ENCODE measurements at places on chromosomes 7 and 10.

GRCh38 chr7:78953726-78954363, 499.6 kb downstream of the MAGI2 start:
- DNase-seq: peak; percentile 3

DNA sequence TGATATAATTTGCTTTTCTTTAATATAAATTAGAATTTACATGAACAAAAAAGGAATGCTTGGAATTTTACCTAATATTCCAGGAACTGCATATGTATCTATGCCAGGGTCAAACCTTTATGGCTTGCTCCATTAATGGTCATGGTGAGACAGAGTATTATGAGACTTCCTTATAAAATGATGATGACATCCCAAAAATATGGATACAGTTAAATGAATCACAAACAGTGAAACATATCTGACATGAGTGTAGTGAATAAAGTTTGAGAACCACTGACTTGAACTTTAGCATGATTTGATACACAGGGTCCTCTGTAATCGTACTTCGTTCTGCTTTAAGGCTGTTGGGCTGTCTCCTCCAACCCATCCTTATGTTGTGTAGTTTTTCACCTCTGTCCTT, 51.8 kb downstream of the MARCHF5 start:
- peak; percentile 66 for DNase-seq

- no peak for DNase-seq
Measured at GRCh38 chr10:131531265-131532190, 220.0 kb upstream of the TCERG1L start.

DNA sequence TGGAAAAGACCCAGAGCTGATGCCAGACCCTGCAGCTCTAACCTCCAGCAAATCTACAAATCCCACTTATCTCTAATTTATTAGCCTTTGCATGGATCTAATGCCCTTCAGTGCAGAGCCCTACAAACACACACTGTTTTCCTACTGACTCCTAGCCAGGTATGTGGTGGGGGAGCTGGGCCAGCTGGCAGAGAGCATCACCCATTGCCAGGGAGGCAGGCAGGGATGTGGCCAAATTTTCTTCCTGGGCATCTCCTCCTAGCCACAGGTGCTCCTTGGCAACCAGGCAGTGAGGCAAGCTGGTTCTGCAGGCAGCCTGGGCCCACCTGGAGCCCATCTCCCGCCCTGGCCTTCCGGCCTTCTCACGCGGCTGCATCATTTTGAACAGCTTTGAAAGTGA, 55.9 kb upstream of the EMX2 start:
- DNase-seq: no peak

DNA sequence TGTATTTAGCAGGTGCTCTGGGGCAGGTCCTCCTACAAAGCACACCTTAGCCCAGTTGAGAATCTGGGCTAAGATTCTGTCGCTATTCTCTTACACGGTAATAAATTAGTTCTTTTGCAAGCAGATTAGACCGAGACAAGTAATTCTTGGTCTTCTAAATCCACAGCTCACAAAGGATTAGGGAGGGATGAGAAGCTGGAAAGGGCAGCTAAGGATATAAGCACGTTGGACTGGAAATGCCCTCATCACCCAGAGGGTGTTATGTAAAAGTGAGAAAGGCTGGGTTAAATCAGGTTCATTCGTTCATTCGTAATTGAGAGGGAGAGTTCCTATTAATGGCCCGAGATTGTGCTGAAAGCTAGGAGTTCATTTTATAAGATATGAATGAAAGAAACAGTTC, 41.8 kb downstream of the PFKFB3 start:
- no peak for DNase-seq

GRCh38 chr7:128247640-128248194, 6.6 kb downstream of the LEP start:
- DNase-seq: peak; percentile 58

- peak; percentile 35 for DNase-seq
Measured at GRCh38 chr10:114174695-114175188, 739 bp upstream of the CCDC186 start.

DNA sequence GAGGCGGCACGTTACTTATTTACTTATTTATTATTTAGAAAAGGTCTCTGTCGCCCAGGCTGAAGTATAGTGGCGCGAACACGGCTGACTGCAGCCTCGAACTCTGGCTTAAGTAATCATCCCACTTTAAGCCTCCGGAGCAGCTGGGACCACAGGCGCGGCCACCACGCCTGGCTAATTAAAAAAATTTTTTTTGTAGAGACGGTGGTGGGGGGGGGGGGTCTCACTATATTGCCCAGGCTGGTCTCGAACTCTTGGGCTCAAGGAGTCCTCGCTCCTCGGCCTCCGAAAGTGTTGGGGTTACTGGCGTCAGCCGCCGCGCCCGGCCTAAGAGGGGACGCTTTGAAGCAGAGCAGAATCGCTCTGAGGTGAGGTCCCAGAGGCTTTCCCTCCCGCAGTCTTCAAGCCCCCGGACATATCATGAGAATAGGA, 675 bp upstream of the FRAT2 start:
- DNase-seq: no peak

DNA sequence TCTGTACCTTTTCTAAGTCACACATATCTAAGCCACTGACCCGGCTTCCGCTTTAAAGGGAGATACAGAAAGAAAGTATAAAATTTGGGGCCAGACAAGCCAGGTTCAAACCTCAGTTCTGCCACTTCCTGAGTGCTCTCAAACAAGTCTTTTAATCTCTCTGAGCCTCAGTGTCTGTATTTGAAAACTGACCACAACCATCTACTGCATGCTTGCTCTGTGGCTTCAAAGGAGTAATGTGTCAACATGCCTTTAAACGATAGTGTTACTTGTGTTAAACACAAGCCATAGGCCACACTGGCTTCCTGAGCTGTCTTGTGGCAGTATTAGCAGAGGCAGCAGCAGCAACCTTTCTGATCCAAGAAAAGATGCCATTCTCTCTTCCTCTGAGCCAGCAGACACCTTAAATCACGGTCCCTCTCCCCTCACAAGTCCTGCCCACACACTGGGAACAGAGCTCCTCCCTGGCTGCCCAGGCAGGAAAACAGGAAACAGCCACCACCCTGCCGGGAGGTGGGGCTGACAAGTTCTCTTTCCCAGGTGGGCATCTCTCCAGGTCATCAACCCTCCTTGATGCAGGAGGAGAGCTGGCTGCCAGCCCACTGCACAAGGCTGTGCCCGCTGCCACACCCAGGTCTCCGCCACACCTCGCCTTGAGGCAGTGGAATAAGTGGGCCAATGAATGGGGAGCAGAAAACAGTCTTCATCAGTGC, 10.7 kb downstream of the HIP1 start:
- peak; percentile 36 for DNase-seq

DNA sequence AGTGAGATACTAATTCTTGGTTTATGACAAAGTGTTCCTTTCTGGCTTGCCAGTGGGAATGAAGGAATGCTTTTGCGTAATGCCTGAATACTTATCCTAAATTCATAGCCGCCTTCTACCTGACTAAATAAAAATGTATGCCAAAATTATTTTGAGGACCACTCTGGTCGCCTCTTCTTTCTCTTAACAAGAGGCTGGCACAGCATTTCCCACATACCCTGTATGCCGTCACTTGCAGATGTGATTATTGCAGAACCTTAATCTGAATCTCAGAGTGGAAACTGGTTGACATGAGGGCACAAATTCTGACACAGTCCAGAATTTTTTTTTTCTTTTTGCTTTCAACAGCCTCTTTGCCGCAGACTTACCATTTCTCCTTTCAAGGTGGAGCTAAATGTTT, 124.6 kb upstream of the GLCCI1 start:
- DNase-seq: no peak

GRCh38 chr10:24756283-24756682, 32.6 kb upstream of the ARHGAP21 start:
- no peak for DNase-seq

DNA sequence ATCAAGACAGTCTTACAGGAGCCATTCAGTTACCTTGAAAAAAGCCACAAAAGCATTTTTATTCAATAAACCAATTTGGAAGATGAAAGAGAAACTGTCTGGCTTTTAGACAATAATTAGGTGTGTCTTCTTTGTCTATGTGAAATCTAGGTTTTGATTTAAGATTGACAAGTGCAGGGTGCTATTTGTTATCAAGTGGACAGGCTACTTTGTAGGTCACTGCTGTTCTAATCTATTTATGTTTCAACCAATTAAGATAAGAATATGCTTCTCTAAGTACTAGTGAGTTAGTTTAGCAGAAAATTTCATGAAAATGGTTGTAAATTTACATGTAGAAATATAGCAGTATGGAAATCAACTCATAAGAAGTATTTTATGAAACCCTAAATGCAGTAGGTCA, 177.5 kb downstream of the CACNA2D1 start:
- DNase-seq: no peak

DNA sequence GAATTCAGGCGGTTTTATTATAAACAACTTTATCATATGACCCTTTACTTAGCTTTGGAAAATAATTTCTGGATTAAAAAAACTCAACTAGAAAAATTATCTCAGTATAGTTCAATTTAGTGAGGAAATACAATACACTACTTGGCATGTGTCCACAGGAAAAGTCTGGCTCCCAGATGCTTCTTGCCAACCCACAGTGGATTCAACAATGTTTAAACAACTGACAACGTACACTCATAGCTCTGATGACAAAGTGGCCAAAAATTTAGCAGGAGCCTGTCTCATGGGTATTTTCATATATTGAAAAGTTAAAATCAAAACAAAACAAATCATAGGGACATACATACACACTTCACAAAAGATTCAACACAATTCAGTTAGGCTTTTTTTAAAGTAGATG, 158.8 kb downstream of the SKAP2 start:
- peak; percentile 97 for DNase-seq

GRCh38 chr7:155138204-155138603, 68.1 kb downstream of the HTR5A start:
- DNase-seq: no peak

DNA sequence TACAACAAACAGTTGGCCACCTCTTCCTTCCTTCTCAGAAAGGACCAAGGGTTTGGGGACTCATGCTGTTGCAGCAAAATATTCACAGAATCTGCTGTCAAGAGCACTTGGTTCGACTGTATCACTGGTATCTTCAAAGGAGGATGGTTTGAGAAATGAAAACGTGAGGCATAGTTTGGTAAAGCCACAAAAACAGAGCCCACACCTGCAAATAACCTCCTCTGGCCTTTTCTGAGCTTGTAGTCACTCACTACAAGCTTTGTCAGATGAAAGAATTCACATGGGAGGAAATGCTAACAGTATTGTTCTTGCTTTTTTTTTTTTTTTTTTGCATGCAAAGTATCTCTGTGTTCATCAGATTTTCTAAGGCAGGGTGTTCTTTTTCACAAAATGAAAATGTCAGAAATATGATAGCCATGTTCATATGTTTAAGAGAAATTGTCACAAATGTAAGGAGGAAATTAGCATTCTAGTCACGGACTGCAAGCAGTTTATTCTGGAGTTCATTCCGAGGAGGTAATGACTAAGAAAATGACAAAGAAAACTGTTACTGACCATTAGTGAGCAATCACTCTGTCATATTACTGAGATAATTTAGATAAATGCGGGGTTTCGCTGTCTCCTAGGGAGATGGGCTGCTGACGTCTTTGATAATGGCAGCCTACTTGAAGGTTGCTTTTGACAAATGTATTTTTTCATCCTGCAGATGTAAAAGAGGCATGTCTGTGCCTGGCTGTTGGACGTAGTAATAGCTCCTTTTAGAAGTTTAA, 117.8 kb upstream of the MYO3A start:
- no peak for DNase-seq

DNA sequence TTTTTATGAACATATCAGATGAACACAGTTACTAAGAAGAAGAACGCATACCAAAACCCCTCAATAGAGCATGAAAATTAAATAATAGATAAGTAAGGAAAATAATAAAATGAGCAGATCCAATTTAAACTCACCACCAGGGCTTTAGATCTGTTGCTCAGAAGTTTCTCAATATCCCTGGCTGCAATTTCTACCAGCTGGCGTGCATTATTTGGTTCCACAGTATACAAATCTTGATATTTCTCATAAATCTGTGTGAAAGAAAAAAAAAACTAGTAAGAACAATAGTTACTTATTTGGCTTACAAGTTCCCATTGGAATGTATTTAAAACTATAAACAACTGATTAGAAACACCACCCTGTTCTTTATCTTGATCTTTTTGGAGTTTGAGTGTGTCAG, 108.6 kb downstream of the CACNA2D1 start:
- no peak for DNase-seq

Data from ELR (cell line).